ENCODE measurements at places on chromosomes 1 and 21.

DNA sequence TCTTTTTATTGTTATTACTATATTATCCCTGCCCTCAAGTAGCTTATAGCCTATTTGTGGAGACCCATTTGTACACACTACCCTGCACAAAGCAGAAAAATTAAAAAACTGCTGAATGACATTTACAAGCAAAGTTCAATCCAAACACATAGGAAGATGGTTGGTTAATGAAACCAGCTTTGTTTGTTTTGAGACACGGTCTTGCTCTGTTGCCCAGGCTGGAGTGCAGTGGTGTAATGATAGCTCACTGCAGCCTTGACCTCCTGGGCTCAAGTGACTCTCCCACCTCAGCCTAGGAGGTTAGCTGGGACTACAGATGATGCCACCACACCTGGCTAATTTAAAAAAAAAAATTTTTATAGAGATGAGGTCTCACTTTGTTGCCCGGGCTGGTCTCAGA lies 31.6 kb downstream of the TGFB2 start:
- ATAC-seq = no peak

- ATAC-seq = no peak
Observed at GRCh38 chr1:181131255-181131941, 42.9 kb downstream of the IER5 start.

DNA sequence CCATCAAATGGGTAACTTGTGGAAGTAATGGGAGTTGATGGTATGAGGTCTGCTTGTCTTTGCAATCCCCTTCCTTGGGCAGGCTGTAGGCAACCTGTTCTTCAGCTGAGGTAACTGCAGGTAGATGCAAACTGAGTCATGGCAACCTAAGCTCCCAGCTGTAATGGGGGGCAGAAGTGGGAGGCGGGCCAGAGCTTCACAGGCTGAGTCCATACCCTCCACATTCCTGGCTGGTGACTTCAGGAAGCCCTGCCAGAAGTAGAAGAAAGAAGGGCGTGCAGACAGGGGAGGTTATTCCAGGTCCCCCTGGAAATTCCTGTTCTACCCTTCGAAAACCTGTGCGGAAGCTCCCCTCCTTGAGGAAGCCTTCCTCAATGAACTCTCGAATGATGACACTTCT lies 44.9 kb downstream of the ARHGEF11 start:
- ATAC-seq = no peak

DNA sequence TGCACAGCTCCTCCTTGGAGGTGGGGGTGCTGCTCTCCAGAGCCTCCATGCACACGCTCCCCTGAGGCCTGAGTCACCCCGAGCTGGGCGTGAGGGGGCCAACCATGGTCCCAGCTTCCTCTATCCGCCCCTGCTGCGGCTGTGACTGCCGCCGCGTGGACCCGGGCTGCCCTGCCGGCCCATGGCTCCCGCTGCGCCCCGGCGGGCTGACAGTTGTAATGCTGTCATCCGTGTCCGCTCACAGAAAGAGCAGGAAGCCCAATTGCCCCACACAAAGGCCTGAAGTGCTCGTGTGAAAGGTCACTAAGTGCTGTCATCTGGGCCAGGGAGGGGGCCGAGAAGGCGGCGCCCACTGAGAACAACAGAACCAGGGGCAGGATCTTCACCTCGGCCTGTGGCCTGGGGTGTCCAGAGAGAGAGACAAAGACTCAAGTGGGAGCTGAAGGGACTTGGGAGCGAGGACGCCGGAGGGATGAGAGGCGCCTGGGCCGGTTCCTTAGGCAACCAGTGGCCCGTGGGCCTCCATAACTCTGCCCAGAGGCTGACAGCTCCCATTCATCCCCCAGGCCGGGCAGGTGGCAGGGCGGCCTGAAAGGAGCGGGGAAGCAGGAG lies 31.5 kb downstream of the OLIG1 start:
- ATAC-seq = no peak

DNA sequence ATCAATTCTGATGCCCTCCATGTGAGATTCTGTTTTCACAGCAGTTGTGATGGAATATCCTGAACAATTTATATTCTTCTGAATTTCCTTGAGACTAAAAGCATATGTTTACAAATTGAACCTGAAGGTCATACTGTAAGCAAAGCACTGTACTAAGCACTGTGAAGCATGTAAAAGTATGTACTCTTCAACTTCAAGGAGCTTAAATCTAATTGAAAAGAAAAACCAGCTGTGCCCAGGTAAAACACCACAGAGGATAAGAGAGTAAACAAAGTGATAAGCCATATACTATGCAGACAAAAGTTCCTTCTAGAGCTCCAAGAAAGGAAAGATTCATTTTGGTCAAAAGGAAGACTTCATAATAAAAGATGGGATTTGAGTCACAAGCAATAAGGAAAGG lies 71.9 kb downstream of the TTLL7 start:
- no peak for ATAC-seq

GRCh38 chr21:41141031-41141457 lies 26.9 kb upstream of the BACE2 start:
- no peak for ATAC-seq

GRCh38 chr1:22089134-22089571 lies 36.6 kb downstream of the CDC42 start:
- no peak for ATAC-seq

- no peak for ATAC-seq
Observed at GRCh38 chr1:228992907-228993535, 257.7 kb downstream of the RHOU start.

DNA sequence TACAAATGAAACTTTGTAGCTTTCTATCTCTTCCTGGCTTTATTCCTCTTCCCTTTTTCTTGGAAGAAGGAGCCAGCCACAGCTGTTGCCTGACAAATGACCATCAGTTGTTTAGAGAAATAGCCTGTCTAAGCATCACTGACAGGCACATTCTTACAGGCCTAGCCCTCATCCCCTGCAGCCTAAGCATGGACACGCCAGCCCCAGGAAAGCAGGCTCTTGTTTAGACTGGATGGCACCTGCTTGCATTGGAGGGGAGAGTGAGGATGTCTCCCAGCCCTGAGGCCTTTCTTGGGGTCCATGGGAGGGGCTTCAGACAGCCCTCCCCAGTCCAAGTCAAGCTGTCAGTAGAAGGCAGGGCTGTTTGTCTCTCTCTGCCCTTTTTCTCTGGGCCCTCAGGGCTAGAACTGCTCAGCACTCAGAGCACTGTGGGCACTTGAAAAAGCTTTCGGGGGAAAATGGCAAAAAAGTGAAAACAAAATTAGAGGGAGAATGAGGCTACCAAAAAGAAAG lies 282.5 kb upstream of the PLXNA2 start:
- ATAC-seq = no peak

- ATAC-seq = no peak
Observed at GRCh38 chr1:109793089-109793485, 29.4 kb upstream of the EPS8L3 start.

- no peak for ATAC-seq
Observed at GRCh38 chr1:78297836-78298235, 192.9 kb upstream of the PTGFR start.

DNA sequence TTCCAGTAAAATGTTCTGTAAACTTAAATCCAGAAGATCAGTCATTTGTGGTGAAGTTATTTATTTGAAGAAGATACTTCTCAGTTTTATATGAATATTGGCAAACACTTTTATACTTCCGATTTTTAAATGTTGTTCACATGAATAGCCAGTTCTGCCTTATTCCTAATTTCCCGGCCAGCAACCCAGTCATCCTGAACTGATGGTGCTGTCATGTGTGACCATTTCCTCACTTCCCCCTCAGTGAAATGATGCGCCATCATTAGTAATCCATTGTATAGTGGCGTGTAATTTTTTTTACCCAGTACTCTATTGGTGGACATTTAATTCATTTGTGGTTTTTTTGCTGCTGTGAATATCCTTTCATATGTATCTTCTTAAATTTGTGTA lies 16.4 kb downstream of the GPSM2 start:
- no peak for ATAC-seq

DNA sequence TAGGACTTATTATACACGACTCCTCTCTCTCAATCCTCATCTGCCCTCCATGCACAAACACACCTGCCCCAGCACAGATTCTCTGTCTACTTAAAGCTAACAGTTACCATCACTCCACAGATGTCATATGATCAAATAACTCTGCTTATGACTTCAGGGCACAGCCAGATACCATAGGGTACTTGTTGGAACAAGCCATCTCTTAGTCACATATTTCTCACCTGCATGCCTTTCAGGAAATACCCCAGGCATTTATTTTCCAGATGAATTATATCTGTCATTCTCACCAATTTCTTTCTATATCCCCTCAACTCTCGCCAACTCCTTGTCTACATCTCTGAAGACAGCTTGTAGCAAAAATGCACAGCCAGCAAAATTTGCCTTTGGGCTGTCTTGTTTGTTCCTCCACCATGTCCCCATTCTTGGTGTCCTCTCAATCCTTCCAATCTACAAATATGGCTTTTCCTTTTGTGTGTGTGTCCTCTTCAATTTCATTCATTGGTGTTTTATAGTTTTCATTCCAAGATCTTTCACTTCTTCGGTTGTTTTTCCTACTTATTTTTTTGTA lies 353.9 kb upstream of the CAMK1G start:
- no peak for ATAC-seq

GRCh38 chr1:201216395-201217085 lies 25.9 kb downstream of the IGFN1 start:
- ATAC-seq = no peak

DNA sequence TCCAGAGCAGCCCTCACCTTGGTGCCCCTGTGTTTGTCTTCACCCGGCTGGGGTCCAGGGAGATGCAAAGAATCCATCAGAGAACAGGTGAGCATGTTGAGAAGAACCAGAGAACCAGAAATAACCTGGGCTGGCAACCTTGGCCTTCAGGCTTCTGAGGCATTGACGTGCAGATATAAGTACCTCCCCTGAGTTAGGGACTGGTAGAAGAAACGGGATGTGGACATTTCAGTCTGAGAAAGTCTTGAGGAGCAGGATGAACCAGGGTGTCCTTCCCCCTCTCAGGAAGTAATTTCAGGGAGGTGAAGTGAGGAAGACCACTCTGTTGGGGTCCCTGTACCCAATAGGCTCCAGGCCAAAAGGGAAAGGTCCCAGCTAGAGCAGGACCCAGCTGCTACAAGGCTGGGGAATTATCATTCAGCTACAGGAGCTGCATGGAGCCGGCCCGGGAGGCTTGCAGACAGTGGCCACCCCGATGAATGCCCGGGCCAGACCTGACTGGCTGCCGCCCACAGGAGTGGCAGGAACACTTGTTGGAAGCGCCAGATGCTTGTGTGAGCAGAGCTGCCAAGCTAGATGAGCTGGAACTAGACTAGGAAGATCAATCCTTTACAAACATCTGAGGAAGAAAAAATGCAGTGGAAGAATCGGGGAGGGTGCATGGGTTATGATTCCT lies 1.7 kb upstream of the AURKAIP1 start:
- ATAC-seq = no peak

- no peak for ATAC-seq
Observed at GRCh38 chr1:64505944-64506655, 36.2 kb downstream of the CACHD1 start.

- no peak for ATAC-seq
Observed at GRCh38 chr1:9231648-9232332, 2.8 kb upstream of the H6PD start.

GRCh38 chr1:89088572-89088971 lies 23.6 kb upstream of the GBP1 start:
- no peak for ATAC-seq
